ENCODE measurements at places on chromosomes 6 and 20.

DNA sequence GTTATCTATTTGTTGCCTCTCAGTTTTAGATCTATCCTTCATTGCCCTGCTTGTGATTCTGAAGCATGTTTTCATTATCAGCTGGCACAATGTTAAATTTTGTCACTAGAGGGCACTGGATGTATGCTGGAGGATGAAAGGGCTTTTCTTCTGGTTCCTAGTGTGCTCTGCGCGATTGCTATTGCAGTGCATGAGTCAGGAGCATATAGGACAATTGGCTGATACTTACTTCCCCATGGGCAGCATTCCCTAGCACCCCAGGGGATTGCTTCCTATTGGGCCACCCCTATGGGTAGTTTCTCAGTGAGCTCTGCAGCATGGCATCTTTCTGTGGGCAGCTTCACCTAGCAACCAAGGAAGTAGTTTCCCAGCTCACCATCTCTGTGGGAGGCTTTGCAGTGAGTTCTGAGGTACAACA is 280.3 kb upstream of the SYNCRIP start:
- DNase-seq, result peak; percentile 39

- DNase-seq, result no peak
Measured at GRCh38 chr6:115551527-115551926, 509.2 kb downstream of the FRK start.

GRCh38 chr6:40358473-40359460 is 228.4 kb downstream of the LRFN2 start:
- DNase-seq, result no peak

DNA sequence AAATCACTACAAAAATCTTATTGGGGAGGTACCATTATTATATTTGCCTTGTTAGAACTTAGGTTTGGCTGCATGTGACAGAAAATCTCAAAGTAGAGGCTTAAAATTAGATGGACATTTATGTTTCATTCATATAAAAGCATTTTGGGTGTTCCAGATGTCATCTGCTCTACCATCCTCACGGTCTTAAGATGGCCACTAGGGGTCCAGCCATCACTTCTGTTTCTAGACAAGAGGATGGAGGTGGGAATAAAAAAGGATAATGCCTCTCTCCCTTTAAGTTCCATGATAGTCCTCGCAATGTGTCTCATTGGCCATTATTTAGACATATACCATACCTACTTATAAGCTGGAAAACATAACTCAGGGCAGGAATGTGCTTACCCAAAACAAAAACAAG is 929.5 kb downstream of the KIF16B start:
- DNase-seq, result no peak

DNA sequence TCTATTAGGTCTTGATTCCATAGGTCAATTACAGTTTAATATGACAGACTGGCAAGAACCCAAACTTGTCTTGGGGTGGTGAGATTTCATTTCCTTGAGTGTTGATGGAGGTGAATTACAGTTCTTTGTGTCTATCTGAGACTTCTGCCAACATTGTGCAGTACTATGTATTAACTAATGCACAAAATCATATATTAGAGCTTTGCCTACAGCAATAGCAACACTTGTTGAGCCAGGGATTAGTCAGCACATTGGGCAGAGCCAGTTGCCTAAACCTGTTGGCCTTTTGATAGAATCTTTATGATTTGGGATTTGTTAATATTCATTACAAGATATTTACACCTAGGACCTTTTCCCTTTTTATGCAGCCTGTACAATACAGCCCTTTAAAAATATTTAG is 135.3 kb upstream of the CENPW start:
- no peak for DNase-seq

DNA sequence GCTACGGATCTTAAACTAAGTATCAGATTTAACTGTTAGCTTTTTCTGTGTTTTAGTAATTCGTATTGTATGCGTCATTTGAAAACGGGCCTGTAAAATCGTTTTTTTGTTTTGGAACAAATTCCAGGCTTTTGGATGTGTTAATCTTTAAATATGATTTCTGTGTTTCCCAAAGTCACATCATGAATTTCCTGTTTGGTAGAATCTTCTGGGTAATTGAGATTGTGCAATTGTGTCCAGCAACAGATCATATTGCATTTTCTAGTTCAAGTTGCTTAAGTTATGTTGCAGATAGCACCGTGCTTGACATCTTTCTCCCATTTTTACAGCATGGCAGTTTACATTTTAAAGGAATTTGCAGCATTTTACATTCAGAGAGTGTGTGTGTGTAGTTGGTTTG is 1.9 kb downstream of the MAPK14 start:
- peak; percentile 79 for DNase-seq

DNA sequence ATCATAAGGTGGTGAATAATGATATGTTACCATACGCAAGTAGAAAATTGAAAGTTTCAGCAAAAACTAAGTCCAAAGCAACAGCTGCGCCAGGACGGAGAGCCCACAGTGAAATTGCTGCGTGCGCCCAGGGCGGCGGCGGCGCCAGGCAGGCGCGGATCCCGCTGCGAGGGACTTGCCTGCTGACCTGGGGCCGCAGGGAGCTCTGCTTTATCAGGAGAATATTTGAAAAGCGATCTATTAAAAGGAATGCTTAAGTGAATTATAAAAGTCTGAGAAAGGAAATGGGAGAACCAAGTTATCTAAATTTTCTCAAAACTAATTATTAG is 85.4 kb downstream of the THBS2 start:
- DNase-seq, result no peak

All from HCEC 1CT (cell line).